NCI-H1105 (cell line): ENCODE measurements at places on chromosomes 6 and 20.

GRCh38 chr6:84469144-84469543 lies 241.7 kb upstream of the CEP162 start:
- no peak for DNase-seq

GRCh38 chr20:4613184-4613583 lies 108.5 kb upstream of the PRND start:
- DNase-seq, result no peak

DNA sequence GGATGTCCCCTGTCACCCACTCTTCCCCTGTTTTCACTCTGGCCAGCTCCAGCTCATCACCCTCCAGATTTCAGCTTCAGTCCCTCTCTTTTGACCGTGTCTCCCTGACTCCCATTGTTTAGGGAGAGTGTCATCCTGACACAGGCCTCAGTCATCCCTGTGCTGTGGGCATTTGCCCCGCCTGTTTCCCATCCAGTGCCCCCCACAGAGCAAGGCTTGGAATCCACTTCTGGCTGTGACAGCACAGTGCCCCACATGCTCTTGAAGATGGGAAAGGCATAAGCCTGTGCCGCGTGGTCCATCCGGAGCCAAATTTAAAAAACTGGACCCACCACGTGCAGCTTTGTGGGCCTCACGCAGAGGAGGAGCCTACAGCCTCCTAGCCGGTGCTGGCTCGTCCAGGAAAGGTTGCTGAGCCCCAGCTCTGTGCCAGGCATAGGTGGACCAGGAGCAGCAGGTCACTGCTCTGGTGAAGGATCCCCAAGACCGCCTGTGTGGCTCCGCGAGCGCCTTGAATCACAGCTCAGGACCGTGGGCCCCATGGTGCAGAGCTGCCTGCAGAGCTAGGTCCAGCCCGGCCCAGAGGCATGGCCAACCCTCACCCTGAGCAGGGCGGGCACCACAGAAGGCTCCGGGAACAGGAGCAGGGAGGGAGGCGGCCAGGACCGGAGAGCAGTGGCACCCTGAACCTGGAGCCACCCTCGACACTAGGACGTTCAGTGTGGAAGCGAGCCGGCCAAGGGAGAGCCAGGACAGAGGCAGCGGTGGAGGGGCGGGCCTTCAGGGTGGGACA lies 172.8 kb downstream of the CDH4 start:
- DNase-seq, result no peak

GRCh38 chr6:124546601-124547000 lies 415.6 kb upstream of the RNF217 start:
- no peak for DNase-seq

GRCh38 chr6:15508441-15508871 lies 154.4 kb downstream of the DTNBP1 start:
- DNase-seq, result no peak

DNA sequence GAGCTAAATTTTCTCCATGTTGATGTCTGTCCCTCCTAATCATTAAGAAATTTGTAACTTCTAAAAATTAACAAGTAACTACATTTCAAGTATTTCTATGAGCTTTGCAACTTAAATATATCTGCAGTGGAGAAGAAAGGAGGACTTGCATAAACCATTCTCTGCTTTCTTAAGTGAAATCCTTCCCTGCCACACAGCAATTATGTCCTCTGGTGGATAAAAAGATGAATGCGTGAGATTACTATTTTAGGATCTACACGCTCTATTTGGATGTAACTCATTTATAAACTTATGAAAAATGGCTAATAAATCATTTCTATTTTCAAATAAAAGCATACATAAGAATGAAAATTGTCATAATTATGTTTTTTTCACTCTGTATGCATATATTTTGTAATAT lies 338.0 kb upstream of the PTCHD4 start:
- DNase-seq, result no peak

DNA sequence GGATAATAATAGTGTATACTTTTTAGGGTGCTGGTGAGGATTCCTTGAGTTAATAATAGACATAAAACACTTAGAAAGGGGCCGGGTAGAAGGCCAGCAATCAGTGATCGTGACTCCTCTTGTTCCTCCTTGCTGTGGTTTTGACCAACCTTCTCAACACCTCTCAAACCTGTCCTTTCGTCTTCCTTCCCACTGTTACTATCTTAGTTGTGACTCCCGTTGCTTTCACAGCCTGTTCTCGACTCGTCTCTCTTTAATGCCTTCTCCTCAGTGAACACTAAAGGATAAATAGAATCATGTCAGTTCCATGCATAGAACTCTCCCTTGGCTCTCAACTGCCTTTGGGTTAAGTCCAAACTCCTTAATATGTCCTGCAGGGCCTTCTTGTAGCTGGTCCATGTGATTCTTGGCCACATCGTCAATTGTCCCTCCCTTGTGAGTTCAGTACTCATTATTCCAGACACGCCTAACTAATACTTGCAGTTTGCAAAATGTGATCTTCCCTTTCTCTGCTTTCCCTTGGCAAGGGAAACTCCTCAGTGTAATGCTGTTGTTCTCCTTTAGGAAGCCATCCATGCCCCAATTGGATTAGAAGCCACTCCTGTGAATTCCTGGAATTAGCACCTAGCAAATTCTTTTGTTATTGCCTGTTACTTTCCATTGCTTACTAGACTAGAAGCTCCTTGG lies 164.9 kb downstream of the UTRN start:
- no peak for DNase-seq

DNA sequence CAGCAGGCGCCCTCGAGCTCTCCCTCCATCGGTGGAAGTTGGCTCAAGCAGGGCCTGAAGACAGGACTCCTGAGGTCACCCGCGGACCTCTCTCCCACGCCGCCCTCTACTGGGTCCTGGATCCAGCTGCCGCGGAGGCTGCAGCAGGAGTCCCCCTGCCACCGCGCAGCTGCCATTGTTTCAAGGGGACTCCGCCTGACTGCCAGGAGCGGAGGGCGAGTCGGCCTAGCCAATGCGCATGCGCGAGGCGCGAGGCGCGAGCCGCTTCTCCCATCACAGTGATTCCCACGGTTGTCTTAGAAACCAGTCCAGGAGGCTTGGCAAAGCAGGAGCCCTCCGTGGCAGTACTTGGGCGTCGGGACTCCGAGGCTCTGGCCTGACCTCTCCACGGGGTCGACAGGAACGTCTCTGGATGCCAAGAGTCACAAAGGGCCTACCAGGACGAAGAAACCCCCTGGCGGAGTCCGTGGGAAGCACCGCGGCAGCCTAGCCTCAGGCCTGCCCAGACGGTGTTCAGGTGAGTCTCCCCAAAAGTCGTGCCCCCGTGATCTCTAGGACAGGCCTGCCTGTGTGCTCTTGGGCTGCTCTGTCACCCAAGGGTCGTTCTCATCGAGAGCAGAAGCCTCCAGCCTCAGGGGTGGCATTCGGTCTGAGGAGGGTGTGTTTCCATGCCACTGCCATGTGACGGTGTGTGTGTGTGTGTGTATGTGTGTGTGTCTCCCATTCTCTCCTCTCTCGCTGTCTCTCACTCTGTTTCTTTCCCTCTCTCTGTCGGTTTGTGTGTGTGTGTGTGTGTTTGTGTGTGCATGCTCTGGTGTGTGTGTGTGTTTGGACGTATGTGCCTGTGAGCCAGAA lies 290.6 kb upstream of the ZNF337 start:
- peak; percentile 83 for DNase-seq

DNA sequence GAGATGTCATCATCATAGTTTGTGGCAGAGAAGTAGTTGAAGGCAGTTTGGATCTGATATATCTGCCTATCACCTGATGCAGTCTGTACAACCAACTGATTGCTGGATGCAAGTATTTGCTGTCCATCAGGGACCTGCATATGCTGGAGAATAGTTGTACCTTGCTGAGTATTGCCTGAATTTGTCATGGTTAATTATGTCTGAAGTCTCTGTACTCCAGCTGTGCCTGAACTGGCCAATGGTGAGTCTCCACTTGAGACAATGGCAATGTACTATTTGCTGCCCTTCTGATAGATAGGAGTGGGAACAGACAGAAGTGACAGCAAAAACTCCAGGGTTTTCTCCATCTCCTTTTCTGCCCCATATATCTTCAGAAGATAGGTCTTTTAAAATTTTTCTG lies 531.5 kb downstream of the EPHA7 start:
- DNase-seq, result no peak

- DNase-seq, result no peak
These were observed 3.2 kb downstream of the RRBP1 start for GRCh38 chr20:17678886-17679285.

- DNase-seq, result no peak
These were observed 14.2 kb upstream of the DHX35 start for GRCh38 chr20:38947931-38948362.

- DNase-seq, result no peak
These were observed 53.4 kb downstream of the MRPL14 start for GRCh38 chr6:44073612-44074438.

DNA sequence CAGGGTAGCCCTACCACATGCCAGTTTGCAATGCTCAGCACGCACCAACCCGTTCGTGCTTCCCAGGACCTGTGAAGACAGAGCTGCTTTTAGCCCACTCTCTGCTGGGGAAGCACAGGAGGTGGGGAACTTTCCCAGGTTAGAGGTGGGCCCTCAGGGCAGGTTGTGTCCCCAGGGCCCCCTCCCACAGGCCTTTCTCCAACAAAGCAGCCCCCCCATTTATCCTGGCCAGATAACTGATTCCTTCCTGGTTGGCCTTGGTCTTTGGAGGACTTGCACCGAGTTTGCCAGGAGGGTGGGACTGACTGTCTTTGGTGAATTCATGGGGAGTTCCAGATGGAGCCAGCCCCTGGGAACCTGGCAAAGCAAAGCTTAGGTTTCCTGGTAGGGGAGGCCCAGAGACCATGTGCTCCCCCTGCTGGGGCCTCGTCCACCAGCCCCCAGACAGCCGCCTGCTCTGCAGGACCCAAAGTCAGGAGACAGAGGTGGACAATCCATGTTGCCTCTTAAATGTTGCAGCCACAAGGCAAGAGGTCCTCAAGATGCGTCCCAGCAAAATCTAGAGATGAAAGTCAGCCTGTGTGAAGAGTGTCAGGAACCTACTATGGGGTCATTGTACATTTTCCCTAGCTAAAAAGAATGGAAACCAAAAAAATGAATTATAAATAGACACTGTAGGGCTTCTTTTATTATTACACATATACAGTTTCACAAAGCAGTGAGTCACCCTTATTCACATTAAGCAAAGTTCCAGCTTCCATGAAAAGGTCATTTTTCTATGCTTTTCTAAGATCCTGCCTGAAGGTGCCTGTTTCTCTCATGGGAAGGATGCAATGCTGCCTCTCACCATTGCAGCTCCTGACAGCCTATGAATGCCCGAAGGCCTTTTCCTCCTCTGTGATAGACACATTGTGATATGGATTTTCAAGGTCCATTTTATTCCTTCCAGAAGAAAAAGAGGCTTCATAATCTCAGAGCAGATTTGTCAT lies 497.8 kb downstream of the PREX1 start:
- DNase-seq, result no peak

DNA sequence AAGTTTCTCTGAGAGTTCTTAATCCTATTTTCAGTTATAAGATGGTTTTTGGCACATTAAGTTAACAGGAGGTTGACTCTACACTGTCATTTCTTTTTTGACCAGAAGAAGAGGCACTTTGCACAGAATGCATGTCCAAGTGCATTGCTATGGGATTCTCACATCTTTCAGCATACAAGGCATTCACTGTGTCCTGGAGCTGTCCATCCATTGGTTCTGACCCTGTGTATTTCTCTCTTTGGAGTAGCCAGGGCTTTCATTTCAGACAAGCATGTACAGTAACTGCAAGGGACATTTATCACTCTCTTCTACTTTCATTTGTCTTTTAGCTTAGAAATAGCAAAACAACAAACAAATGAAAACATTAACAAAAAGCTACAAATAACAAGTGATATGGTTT lies 275.1 kb upstream of the IMPG1 start:
- DNase-seq, result no peak

- peak; percentile 29 for DNase-seq
These were observed 9.9 kb downstream of the CYP21A2 start for GRCh38 chr6:32047855-32048766.

DNA sequence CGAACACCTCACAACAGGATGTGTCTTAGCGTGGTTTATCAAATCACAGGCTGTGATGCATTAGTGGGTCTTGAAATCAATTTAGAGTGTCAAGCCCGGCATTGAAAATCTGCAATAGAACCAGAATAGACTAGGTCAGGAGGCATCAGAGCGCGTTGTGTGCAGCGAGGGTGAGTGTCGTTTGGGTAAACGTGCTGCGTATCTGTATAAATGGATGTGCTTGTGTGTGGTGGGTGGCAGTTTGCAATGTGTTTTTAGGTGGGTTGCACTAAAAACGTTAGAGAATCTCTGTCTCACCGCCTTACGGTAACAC lies 121.0 kb upstream of the SULF2 start:
- no peak for DNase-seq
